ENCODE measurements at places on chromosomes 5 and 9.

DNA sequence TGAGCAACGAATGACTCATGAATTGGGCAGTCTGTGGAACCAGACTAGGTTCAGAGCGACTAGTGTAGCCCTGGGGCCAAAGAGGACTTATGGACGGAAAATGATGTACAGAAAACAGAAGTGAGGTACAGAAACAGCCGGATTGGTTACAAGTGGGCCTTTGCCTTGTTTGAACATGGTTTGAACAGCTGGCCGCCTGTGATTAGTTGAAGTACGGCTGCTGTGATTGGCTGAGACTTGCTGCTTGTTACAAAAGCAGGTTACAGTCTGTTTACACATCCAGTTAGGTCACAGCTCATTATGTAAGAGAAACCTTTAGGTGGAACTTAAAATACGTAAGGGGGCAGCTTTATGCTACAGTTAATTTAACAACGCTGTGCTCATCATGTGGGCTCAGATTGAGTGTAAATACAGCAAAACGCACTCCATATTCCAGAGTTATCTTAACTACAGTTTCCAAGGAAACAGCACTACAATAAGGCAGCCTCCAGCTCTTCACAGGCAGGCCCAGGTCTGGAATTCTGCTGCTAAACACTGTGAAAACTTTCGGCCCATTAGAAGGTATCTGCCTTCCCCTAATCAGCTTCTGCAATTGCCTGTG is 6.5 kb downstream of the AMACR start:
- DNase-seq, result no peak

DNA sequence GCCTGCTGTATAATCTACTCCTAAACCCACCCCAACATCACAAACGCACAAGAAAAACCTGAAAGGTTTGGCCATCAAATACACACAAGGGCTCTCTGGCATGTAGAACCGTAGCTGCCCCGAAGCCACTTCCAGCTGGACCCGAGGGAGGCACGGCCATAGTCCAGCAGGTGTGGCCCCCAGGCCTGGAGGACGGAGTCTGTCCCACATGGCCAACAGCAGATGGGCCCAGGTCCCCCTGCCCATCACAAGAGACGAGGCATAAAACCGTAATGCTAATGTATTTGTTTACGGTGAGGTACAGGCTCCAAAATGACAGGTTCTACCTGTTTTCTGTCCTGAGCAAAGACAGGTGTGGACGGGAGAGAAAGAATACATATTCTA is 234.2 kb downstream of the SYK start:
- no peak for DNase-seq

DNA sequence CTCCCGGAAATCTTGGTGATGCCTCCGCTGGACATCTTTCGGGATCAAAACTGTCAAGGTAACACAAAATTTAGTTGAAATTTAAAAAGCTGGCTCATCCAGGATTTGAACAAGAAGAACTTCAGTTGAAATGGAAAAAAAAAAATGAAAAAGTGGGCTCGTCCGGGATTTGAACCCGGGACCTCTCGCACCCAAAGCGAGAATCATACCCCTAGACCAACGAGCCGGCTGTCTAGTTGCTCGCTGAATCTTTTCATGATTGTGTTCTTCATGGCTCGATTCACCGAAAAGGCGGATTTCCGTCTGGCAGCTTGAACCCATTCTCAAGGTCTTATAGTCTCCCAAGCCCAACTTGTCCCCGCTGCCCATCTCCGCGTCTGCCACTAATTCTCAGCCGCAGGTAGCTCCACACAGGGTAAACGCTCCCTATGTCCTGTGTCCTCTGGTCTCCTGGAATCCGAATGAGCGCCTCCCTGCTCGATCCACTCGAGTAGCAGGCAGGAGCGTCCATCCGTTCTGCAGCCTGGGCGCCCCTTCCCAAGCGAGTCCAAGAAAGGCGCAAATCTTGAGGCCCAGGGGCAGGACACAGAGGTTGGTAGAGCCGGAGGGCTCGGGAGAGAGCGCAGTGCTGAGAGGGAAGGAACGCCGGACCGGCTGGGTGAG is 16.2 kb downstream of the TRIM7 start:
- DNase-seq, result peak; percentile 64

DNA sequence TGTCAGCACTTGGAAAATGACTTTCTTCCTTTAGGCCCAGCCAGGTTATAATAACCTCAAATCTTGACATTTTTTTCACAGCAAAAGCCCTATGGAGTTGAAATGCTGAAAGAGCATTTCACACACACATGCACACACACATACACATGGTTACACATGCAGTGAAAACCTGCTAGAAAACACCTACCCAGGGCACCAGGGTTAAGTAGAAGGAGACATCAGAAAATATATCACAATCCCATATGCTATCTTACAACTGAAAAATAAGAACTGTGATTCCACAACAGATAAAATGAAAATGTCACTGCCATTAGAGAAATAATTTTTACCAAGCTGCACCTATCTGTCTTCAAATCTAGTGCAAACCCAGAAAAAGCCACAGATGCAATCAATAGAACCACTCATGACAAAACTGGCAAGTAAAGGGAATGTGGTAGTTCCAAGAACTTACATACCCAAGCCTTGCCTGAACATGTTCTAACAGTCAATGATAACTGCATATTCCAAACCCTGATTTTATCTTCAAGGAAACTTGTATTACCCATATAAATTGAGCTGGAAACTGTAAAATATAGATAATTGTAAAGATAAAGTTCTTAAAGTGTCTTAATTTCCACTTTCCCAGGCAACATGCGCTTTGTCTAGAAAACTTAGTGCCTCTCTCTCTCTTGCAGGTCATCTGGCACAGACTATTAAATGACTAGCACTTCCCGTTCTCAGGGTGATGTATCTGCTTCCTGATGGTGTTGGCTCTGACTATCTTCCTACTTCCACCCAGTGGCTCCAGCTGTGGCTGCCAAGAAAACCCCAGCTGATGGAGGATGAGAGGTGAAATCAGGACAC is 250.2 kb upstream of the PTGER4 start:
- no peak for DNase-seq

DNA sequence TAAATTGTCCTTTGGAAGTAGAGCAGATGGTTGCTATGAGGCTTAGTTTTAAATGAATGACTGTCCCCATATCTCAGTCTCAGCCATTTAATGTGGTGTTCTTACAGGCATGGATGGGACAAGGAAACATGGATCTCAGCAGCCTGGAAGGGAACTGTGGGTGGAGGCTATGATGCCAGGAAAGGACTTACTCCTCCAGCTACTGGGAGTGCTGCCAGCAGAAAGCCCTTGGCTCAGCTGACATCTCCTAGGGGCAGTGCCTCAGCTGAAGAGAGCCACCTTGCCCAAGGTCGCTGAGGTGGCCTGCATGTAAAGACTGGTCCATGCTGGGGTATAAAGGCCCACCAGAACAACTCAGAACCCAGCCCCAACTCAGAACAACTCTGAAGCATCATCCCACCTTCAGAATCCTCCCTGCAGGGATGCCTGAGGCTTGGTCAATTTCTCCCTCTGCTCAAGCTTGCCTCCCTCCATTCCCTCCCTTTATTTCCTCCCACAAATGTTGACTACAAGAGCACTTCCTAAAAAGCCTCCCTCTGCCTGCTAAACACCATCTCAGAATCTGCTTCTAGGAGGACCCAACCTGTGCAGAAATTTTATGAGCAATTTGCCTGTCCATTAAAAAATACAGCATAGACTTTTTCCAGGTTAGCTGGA is 1.8 kb upstream of the PDE8B start:
- no peak for DNase-seq

DNA sequence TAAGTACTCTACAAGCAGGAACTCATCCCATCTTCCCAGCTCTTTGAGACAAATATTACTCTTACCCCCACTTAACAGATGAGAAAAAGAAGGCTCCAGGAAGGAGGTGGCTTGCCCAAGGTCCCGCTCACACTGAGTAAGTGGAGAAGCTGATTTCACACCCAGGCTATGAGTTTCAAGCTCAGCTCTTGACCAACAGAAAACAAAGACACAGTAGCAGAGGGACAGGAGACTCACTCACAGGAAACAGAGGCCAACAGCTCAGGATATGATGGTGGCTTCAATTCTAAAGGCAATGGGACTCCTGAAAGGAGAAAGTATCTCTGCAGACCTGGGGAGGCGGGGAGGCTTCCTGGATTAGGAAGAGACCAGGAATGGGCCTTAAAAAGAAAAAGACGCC is 6.7 kb upstream of the TCF7 start:
- DNase-seq, result no peak

GRCh38 chr5:76400466-76400865 is 2.6 kb upstream of the IQGAP2 start:
- DNase-seq, result no peak

GRCh38 chr9:126061575-126061974 is 265.1 kb upstream of the MVB12B start:
- DNase-seq, result no peak

- no peak for DNase-seq
Measured at GRCh38 chr5:14853685-14854084, 17.9 kb downstream of the ANKH start.

GRCh38 chr9:112971415-112971814 is 40.6 kb downstream of the ZNF883 start:
- DNase-seq, result no peak

GRCh38 chr9:78010445-78010844 is 21.2 kb downstream of the GNAQ start:
- DNase-seq, result no peak

DNA sequence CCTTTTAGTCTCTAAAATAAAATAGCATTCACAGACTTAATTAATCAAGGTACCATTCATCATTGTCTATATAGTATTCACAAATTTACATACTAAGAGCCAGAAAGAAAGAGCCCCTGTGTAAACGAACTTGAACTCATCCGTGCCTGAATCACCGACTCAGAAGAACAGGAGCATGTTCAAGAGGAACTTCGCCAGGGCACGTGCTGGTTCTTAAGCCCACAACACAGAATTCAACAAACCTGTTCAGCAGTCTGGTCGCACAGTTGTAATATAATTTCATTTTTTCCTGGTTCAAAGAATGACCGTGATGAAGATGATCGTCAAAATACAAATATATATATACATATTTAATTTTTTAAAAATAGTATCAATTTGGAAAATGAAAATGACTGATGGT is 141.9 kb downstream of the CETN3 start:
- DNase-seq, result no peak

DNA sequence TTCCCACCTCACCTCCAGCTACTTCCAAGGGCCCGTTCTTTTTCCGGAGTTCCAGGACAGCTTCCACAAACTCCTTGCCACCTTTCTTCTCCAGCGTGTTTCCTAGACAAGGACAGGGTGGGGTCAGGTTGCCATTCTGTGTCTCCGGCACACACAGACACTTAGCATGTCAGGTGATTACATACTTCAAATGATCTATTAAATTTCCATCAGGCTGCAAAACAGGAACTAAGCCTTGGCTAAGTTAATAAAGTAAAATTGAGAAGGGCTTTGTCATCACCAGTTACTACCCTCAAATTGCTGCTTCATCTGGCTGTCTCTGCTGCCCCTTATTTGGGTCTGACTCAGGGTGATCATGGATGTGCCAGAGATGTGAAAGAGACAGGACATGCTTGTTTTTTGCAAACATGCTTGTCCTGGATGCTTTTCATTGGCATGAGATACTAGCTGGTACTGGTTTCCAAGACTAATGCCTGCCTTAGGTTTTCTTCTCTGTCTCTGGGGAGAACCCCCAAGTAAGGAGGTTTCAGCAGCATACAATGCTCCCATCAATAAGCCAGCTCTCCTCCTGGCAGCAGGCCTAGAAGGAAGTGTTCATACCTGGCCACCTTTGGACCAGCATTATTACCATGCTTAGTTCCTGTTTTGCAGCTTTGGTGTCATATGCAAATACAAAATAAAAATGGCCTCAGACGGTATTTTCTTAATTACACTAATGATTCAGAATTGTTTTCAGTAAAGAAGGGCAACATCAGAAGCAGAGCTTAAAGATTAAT is 52.9 kb downstream of the MACROH2A1 start:
- no peak for DNase-seq

GRCh38 chr9:24071716-24072115 is 245.7 kb upstream of the ELAVL2 start:
- no peak for DNase-seq

DNA sequence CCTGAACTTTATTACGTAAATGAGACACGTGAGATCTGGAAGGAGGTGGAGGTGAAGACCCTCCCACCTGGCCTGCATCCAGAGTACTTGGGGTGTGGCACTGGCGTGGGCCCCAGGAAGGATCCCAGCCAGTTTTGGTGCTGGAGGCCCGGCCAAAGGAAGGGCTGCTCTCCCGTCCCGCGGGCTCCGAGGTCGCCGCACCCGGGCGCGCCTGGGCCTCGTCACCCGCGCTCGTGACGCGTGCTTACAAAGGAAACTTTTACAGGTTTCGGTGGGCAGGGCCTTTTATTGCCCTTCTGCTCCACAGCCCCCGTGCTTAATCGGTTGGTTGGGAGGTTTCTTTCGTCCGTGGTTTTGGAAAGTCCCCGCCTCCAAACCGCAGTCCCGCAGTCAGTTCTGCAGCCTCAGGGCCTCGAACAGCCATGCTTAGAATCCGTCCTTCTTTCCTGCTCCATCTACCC is 29.2 kb downstream of the CDKN2A start:
- DNase-seq, result peak; percentile 54

- DNase-seq, result no peak
Measured at GRCh38 chr9:36258996-36259533, 817 bp upstream of the GNE start.

GRCh38 chr5:96680759-96681470 is 18.7 kb downstream of the CAST start:
- no peak for DNase-seq

DNA sequence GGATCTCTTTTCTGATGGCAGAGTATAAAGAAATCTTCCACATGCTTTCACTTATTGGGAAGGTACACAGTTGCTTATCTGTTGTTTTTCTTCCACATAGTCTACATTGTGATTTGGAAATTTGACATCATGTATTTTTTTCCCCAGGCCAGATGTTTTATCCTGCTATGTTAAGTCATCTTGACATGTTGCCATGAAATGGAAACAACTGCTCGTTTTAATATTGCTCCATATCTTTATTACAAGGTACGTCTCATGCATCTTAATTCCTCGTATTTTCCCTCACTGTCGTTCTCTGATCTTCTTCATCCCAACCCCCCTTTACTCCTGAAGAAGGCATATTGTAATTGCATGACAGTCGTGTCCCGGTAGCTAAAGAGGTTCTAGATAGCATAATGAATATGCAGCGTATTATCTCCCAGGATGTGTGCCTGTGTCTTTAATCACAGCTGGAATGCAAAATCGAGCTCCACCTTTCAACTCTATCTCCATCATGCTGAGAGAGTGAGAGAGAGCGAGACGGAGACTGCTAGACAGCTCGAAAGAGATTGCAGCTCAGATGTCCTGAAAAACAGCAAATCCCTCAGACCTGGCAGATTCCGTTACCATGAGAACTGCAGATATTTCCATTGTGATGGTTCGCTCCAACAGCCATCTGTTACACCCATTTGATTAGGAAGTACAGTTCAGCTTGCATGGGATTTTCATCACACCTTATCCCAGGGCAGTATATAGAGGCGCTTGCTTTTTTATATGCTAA is 281.7 kb downstream of the TMEM38B start:
- DNase-seq, result no peak

DNA sequence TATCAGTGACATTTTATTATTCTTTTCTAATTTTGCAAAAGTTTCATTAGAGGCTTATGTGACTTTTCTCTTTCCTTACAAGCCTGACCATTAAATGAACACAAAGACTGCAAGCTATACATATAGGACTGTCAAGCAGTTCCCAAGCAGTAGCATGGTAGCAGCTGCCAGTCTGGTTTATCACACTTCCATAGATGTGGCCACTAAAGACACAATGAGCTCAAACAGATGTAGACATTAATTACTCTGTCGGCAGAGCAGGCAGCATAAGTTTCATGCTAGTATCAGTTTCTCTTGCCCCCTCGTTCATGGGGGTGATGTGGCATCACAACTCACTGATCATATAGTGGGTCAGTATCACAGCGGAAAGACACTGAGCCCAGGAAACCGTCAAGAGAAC is 89.5 kb downstream of the CDH10 start:
- DNase-seq, result no peak

GRCh38 chr9:133387680-133388079 is 11.5 kb downstream of the STKLD1 start:
- DNase-seq, result no peak

Measured in T-helper 17 cell (primary cell).